Activated naive CD8-positive, alpha-beta T cell treated with anti-CD3 and anti-CD28 coated beads for 36 hours (primary cell): ENCODE measurements at places on chromosomes 2 and 18.

DNA sequence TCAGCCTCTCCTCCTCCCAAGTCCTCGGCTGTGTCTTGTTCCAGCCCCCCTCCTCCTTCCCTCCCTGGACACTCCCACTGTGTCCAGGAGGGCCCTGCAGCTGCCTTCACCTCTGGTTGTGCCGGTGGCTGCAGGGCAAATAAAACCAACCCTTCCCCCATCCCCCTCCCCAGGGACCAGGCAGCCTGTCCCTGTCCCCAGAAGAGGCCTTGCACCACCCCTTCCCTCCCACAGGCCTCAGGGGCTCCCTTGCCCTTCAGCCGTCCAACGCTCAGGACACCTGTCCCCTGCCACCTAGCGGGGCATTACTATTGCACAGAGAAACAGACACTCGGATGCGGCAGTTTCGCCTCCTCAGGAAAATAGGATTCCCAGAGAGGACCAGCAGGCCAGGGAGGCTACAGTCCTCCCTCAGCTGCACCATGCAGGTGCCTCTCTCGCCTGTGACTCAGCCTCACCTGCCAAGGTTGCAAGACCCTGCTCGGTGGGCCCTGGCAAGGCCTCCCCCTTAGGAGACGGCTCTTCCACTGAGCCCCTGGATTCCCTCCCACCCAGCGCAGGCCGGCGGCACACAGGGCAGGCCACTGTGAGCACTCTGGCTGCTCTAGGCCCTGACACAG, 5.5 kb upstream of the GPC1 start:
- no peak for DNase-seq

GRCh38 chr2:224405841-224406370, 4.0 kb upstream of the FAM124B start:
- no peak for DNase-seq

DNA sequence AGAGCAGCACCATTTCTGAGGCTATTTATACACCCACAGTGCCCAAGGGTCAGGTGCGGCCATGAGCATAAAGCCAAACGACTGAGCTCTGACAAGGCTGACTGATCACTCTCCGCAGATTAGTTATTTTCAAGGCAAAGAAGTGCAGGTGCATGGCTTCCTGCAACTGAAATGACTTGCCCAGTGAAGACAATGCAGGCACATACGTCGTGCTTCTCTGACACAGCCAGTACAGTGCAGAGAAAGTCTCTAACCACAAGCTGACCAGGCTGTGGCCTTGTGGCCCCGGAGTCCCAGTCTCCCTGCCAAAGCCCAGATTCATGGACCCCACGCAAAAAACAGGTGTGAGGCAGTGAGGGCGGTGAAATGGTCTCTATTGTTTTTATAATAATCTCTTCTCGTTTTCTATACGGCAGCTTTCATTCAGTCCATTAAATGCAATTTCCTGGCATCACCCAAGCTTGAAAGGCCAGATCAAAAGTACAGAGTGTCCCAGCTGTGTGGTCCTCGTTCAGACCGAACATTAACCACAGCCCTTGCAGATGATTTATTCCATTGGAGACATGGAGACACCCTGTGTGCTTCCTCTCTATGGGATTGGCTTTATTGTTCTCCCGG, 447.0 kb upstream of the ID2 start:
- DNase-seq = no peak

GRCh38 chr2:168424112-168424951, 31.7 kb upstream of the CERS6 start:
- DNase-seq = no peak

DNA sequence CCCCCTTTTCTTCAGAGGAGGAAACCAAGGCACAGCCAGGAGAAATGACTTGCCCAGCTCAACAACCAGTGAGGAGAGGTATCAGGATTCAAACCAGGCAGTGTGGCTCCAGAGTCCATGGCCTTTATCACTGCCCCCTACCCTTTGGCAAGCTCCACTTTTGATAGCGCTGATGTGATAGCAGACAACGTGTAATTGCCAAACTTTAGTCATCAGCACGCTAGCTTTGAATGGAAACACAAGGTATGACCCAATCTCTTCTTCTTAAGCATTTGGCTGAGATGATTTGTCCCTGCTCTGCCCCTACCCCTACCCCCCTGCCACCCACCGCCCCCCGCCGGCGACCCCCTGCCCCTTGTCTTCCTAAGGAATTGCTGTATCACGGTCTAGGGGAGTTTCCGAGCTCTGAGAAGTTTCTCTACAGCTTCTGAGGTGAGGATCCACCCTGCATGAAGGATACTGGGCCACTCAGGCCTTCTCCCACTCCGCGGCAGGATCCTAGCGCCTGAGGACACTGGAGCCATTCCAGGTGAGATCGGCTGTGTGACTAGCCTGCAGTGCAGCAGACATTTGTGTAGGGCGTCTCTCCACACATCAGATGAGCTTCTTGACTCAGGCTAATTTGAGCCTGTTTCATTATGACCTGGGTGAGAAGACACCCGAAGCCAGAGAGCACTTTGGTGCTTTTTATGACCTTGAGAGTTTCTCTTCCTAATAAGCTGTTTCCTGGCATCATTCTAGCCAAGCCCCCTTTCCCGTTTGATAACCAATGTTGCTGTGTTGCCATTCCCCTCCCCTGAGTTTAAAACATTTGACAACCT, 75.1 kb upstream of the MAP4K4 start:
- DNase-seq = no peak
